Esophagus muscularis mucosa (tissue), 4 donors: ENCODE measurements at places on chromosomes 2 and 18. TPM values are rescaled to one million over a fixed set of nuclear protein-coding genes. Genes with fewer than 3 reads are reported as not detected.

- DNase-seq: no peak
Observed at GRCh38 chr2:168901003-168901402, at the start of gene G6PC2. Gene G6PC2 (plus strand): TSS chr2:168901291. CDS start chr2:168901332, 41 bp downstream.

Gene AGFG1
- 56.6 TPM for total RNA-seq

DNA sequence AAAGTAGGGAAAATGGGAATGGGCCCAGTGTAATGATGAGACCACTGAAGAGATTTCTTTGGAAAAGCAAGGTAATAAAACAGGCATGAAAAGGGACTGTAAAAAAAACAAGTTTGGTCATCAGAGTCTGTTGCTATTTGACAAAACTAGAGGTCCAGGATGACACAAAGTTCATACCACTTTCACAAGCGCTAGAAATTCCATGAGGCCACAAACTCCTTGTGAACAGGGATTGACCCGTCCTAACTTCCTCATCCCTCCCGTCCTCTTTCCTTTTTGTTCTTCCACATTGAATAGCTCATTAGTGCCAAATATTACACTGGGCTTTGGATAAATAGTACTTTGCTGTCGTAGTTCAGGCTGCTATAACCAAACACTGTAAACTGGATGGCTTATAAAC lies 188.8 kb upstream of the EPC2 start:
- DNase-seq: no peak

DNA sequence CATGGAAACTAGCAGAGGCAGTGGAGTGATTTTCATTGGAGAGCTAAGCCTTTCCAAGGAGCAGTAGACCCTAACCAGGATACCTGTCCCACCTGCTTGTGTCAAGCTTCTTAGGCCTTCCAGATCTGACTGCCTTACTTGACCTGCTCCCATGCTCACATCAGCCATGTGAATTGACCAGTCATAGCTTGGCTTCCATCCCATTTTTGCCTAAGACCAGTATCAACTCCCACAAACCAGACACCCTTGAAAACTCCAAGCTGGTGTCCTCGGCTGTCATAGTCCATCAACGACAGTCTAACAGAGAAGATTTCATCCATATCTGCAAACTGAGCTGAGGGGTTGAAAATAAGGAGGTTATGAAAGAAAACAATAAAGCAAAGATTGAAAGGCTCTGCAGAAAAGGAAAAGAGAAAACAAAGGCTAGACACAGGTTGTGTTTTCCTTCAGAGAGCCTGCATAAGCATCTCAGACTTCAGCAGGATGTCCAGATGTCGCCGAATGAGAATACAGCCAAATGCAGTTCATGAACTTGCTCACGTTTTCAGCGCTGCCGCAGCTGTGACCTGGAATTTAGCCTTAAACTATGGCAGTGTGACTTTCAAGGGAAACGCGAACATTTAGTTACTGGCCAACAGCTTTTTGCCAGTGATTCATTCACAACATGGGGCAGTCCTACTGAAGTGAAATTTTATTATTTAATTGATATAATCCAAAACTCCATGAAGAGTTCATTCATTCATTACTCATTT lies 868.1 kb upstream of the ID2 start:
- DNase-seq: peak; percentile 31

DNA sequence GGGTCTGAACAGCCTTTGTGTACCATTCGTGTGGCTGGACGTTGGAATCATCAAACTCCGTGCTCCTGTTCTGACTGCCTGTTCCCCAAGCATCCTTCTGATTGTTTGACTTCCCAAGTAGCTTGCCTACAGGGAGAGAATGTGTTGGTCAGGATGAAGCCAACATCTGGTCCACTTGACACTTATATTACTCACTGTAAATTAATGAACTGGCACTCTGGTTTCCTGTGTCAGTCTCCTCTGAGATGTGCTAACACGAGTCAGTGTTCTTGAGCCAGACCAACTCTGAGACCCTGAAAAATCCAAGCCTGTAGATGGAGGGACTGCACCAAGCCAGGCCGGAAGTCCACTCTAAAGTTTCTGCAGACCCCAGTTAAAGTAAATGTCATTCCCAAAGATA lies 440.9 kb downstream of the ZNF516 start:
- DNase-seq: peak; percentile 79

Gene REEP1
- total RNA-seq: 73.5 TPM

GRCh38 chr2:222919841-222920526 lies 59.1 kb downstream of the ACSL3 start:
- DNase-seq: no peak

DNA sequence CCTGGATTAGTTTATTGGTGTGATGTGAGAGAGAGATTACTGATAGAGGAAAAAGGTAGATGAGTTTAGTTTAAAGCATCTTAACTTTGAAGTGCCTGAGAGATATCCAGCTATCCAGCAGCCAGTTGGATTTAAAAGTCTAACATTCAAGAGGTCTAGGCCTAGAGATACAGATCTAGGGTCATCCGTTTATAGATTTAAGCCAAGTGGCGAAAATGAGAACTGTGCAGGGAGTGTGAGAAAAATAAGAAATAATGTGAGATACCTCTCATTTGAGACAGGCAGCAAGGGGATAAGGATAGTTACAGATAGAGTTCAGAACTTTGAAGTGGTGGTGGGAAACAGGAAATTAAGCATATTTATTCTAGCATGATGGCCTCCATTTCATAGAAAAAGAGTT lies 5.3 kb upstream of the ORC2 start:
- no peak for DNase-seq

Gene TPO
- total RNA-seq: 18.4 TPM

GRCh38 chr2:64609227-64609941 lies 44.3 kb downstream of the SERTAD2 start:
- no peak for DNase-seq

GRCh38 chr18:44730803-44731529 lies 50.3 kb downstream of the SETBP1 start:
- DNase-seq: no peak

DNA sequence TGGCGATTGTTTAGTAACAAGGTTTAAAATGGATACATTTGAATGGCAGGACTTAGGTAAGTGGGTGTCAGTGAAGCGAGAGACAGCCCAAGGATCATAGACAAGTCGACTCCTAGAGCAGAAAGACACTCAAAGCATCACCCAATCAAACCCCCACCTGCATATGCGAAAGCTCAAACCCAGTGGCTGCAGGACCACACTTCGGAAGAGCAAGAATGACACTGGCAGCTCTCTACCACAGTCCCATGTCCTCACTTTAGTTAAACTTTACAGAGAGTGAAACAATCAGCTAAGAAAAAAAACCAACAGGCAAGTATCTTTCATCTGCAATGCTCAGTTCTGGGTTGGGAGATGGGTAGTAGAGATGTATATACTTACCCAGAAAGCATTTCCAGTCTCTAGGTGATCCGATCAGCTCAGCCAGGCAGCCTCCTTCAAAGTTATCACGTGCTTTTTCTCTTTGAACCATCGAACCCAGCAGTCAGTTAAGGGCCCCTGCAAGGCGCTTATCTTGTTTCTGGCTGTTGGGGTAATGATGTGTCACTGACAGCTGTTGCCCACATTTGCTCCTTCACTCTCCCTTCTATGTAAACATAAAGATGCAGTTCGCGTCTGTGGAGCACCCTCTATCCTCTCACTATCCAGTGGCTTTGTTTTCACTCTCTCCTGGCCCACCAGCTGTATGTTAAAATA lies 357.5 kb upstream of the ID2 start:
- no peak for DNase-seq

Gene DPP10
- 3.8 TPM for total RNA-seq

DNA sequence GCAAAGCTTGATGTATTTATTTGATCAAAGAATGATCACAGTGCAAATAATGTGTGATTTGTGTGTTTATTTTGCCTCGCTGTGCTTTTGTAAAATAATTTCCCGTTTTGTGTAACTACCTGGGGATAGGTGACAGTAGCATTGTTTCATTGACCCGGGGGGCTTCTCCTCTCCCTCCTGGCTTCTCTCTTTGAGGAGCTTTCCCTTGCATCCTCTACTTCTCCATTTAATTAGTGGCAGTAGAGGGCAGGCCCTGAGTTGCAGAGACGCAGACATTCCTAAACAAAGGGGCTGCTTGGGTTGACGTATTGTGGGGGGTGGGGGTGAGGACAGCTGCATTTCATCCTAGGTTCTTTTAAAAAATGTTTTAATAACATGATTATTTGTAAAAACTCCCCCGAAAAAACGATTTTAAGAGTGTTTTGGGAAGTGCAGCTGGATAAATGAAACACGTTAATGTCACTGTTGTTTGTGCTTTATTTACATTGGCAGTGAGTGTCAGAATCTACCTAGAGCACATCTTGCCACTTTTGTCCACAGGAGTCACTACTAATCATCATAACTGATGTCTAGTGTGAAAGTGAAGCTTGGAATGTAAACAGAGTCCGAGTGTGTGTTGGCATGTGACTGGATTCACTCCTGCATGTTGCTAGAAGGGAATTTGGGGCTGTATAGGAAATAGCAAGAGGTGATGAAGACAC lies 2.2 kb downstream of the NEDD4L start:
- DNase-seq: no peak

DNA sequence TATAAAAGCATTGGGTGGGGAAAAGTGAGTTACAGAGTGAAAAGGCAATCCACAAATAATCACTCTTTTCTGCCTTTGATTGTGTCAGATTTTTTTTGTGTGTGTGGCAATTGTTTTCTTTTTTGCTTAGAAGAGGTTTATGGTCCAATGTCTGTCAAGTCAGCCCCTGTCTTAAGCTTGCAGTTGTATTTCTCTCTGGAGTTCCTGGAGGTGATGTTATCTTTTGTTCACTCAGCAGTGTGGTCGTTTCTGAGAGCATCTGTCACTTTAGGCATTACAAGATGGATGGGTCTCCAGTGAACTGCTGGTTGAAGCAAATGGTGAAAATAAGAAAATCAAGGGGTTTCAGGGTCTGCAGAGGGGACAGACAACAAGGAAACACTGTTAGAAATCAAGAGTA lies 121.3 kb downstream of the GREB1L start:
- DNase-seq: no peak

Gene RNF125
- 3.3 TPM for total RNA-seq

Gene SERPINB2
- total RNA-seq: not detected

Gene ANTXR1
- 86.3 TPM for total RNA-seq

DNA sequence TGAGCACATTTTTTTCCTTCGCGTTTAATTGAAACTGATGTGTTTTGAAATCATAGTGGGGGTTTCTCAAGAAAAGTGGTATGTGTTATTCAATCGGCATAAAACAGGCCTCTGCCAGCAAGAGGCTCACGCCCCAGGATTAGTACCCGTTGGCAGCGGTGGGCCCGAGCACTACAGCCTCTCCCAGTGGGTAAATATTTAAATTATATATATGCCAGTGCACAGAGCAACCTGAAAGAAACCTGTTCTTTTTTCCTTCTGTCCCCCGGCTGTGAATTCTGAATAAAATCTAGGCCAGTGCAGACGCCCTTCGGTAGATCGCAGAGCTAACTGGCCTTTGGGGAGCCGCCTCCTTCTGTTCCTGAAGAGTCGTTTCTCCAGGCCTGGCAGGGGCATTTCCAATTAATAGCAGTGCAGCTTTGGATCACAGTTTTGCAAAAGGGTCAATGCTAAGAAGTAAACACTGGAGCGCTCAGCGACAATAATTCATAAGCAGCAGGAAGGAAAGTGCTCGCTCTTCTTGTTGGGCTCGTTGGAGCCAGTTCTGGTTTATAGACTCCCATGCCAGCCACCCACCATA lies 202.8 kb upstream of the SALL3 start:
- DNase-seq: no peak

- DNase-seq: peak; percentile 81
Observed at GRCh38 chr2:221042926-221043325, 529.2 kb downstream of the EPHA4 start.

Gene DLGAP1
- total RNA-seq: 1.2 TPM

Gene EMILIN1
- 126 TPM for total RNA-seq

Gene TUBA3D
- not detected for total RNA-seq

- DNase-seq: no peak
Observed at GRCh38 chr2:222751821-222752719, 80.6 kb downstream of the MOGAT1 start.

DNA sequence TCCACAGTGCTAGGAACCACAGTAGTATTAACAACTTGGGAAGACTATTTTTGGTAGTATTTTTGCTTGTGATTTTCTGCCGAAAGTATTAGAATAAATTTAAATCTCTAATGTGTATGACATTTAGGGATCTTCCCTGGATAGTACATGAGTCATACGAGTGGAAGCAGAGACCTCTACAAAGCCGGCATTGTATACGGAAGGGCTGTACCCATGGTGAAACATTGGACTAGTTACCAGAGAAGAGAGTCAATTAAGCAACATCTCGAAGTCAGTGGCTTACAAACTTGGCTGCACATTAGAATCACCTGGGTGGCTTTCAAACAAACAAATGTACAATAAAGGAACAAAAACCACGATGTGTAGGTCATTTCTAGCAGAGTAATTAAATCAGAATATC lies 1131.7 kb upstream of the LRRTM1 start:
- no peak for DNase-seq

Gene TMEM131
- 24.4 TPM for total RNA-seq

DNA sequence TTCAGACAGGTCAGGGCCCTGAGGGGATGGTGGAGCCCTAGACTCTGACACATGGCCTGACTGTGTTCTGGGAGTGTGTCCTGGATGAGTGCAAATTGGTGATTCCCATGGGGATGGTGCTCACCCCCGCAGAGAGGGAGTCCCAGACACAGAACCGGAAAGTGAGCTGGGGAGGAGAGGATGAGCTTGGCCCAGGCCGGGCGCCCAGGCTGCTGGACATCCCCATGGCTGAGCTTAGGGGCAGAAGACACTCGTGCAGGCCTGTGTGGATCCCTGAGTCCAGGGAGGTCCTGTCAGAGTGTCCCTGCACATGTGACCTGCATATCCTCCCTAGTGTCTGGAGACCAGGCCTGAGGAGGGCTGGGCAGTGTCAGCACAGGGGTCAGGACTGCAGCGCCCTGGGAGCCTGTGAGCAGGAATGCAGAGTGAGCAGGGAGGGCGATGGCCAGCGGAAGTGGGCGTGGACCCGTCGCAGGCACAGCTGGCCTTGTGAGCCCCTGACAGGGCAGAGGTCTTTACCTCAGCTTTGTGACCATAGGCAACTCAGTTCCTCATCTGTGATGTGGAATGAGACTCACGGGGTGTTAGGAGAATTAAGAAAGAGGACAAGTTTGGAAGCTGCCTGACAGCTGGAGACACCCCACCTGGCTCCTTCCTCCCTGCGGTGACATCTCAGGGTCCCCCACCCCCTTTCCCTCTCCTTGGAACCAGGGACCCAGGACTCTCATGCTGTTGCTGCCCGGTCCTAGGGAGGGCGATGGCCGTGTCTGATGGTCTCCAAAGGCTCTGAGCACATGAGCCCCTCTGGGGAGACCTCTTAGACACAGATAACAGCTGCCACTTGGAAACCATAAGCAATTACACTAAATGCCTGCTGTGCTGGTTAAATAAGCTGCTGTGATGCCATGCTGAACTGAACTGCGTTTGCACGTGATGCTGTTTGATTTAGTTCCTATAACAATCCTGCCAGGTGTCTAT lies 62.6 kb upstream of the HS6ST1 start:
- no peak for DNase-seq
